ENCODE measurements at places on chromosomes 2 and 18. TPM values are rescaled to one million over a fixed set of nuclear protein-coding genes. Genes with fewer than 3 reads are reported as not detected.

ABCG8 gene
- total RNA-seq: 0.09 TPM

DAW1 gene
- 0.29 TPM for total RNA-seq

DNA sequence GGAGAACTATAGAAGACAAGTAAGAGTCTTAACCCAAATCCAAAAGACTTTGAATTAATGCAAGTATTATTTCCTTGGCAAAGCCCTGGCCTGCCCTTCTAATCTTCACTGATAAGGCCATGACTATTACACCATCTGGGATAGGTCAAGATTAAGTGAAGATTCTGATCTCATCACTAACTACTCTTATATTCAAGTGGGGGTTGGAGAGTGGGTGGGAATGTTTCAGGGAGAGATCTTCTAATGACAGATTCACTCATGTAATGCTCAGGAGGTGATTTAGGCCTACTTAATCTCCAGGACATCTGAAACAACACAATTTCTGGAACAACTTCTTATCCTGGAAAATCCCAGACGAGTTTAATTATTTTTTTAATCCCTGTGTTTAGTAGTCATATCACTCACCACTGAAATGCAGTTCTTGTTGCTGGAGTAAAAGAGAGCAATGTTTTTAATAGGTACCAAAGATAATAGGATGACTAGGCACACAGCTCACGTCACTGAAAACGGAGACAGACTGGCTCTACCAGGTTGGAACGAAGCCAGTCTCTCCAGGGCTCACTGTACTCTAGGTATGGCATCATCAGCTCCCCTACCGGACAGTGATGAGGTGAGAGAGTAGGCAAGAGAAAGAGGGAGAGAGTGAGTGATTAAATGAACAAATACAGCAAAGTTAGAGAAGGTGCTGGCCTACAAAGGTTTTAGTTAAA lies 133.1 kb downstream of the NCKAP5 start:
- DNase-seq: no peak

TMEM37 gene
- 5.4 TPM for total RNA-seq

GRCh38 chr2:191253476-191253875 lies 8.3 kb downstream of the MYO1B start:
- DNase-seq: no peak

SIX3 gene
- not detected for total RNA-seq

COPS9 gene
- 70.3 TPM for total RNA-seq
